ENCODE measurements at places on chromosomes 7 and 10.

DNA sequence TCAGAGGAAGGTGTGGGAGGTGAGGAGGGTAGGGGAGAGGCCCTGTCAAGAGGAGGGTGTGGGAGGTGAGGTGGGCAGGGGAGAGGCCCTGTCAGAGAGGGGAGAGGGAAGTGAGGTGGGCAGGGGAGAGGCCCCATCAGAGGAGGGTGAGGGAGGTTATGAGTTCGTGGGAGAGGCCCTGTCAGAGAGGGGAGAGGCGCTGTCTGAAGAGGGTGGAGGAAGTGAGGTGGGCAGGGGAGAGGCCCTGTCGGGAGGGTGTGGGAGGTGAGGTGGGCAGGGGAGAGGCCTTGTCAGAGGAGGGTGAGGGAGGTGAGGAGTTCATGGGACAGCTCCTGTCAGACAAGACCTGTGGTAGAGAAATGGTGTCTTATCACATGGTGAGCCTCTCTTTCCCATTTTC lies 74.4 kb downstream of the INPP5A start:
- no peak for DNase-seq

DNA sequence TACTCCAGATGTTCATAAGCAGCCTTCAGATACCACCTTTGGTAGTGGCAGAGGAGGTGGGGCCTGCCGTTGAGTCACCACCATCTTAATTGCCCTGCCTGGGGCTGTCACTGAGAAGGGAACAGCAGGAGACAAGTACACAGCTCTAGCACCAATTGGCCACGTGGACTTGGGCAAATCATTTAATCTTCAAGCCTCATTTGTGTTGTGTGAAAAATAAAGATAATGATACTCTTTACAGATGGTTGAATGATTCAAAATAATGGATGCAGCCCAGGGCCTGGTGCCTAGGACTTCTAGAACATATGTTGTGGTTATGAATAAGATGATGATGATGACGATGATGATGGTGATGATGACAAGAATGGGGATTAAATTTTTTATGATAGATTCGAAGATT lies 111.9 kb upstream of the ADAM12 start:
- no peak for DNase-seq

GRCh38 chr7:157495594-157495993 lies 158.8 kb downstream of the DNAJB6 start:
- no peak for DNase-seq

DNA sequence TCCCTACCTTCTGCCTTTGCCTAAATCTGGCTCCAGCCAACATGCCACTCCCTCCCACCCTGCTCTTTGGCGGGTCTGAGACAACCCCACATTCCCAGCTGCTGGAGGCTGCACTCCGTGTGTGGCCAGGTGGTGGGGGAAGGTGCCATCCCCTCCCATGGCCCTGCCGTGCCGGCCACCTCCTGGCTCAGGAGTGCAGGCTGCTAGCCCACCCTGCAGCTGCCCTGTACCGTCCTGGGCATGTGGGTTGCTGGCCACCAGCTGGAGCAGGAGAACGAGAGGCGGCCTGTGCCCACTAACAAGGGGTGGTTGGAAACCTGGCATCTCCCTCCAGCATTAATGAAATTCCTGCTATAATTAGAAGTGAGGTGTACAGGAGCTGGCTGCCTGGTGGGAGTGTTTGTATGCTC lies 97.6 kb downstream of the ZMIZ1 start:
- DNase-seq, result no peak

GRCh38 chr7:2990949-2991470 lies 52.7 kb downstream of the CARD11 start:
- no peak for DNase-seq

GRCh38 chr10:129719415-129719739 lies 244.7 kb downstream of the EBF3 start:
- DNase-seq, result no peak

GRCh38 chr7:132592231-132592920 lies 16.1 kb upstream of the PLXNA4 start:
- no peak for DNase-seq

GRCh38 chr7:78203042-78203720 lies 404.6 kb downstream of the PHTF2 start:
- DNase-seq, result no peak

- DNase-seq, result no peak
Measured at GRCh38 chr7:29412912-29413311, 150.7 kb upstream of the PRR15 start.

DNA sequence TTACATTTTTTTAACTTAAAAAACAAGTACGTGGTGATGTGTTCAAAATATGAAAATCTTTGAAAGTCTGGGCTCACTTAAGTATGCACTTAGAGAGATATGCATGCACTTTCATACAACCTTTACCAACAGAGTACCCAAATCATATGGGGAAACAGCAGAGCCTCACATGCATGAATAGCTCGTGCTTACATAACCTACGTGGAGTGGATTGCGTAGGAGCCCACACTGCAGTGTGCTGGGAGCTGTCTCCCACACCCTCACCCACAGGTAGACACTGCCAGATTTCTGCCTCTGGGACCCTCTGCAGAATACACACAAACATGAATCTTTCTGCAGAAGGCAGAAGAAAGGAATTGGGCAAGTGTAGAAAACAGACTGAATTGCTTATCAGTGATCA lies 581 bp downstream of the CLCN1 start:
- DNase-seq, result no peak

GRCh38 chr7:47150497-47151260 lies 431.2 kb downstream of the TNS3 start:
- DNase-seq, result no peak

GRCh38 chr7:86786376-86786775 lies 142.7 kb downstream of the GRM3 start:
- no peak for DNase-seq

DNA sequence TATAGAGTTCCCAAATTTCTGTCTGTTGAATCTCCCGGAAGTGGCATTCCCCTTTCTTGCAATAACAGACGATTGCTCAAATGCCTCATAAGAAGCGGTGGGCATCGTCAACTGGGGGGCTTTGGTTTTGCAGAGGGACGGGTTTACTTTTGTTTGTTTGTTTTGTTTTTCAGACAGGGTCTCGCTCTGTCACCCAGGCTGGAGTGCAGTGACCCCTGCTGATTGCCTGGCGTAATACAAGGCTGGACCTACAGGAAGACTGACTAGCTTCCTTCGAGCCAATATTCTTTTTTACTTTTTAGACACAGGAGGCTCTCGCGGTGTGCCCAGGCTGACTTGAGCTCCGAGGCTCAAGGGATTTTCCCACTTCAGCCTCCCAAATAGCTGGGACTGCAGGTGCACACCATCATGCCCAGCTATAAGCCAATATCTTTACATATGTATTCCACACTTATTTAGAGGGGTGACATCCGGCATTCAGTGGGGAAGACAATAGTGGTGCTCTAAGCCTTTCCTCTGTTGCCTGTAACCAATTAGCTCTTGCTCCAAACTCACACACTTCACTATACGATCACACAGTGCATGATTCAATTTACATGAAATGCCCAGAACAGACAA lies 58.1 kb downstream of the FHIP2A start:
- peak; percentile 46 for DNase-seq

DNA sequence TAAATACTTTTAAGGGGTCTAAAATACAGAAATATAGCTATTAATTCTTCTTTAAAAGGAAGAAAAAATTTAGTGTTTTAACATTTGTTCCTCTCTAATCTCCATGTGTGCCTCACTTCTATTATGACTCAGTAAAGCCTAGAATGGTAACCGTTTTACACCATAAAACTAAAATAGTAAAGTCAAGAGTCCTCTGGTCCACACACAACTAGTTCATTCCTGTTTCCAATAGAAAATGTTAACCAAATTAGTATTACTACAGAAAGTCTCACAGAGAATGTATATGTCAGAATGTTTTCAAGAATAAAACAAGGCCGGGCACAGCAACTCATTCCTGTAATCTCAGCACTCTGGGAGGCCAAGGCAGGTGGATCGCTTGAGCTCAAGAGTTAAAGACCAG lies 55.8 kb downstream of the CNOT4 start:
- no peak for DNase-seq

DNA sequence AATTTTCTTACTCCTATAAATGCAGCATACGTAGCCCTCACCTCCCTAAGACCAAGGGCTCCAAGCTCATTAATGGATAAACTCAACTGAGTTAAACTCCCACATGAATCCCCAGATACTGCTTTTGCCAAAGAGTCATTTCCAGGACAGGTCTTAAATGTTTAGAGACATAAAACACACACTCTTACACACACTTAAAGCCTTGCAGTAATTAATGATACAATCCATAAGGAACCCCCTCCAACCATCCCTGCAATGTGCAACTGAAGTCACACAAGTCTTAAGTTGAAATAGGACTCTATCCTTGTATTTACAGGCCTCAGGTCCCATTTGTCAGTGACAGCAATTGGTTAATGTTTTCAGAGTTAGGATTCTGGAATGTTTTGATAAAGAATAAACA lies 194.1 kb downstream of the FANK1 start:
- DNase-seq, result no peak

DNA sequence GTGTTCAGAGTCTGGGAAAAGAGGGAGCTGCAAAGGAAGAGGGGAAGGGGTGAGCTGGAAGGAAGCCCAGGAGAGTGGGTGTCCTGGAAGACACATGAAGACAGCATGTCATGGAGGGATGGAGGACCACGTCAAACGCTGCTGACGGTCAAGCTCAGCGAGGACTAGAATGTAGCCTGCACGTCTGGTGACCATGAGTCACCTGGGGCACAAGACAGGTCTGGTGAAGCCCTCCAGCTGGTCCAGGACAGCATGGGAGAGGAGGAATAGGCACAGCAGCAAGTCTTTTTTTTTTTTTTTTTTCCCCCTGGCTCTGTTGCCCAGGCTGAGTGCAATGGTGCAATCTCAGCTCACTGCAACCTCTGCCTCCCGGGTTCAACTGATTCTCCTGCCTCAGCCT lies 19.6 kb upstream of the AMZ1 start:
- peak; percentile 51 for DNase-seq

DNA sequence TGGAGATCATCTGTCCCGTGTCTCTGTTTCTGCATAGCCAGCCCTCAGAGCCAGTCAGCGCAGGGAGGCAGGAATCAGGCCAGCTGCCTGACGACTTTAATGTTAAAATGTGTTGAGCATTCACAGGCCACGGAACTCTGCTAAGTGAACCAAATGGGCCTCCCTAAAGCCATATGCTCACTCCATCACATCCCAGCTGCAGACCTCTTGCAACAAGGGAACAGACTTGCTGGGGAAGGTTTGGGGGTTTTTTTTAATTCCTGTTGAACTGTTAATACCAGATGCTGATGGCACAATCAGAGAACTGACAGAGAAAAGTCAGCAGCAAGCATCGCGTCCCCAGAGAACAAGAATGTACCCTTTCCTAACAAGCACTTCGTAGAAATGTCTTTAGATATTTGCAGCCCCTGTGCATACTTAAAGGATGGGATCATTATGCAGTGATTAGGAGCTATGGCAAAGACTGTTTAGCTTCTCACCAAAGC lies 900.4 kb upstream of the AUTS2 start:
- no peak for DNase-seq

- no peak for DNase-seq
Measured at GRCh38 chr7:38545977-38546376, 85.2 kb downstream of the AMPH start.

DNA sequence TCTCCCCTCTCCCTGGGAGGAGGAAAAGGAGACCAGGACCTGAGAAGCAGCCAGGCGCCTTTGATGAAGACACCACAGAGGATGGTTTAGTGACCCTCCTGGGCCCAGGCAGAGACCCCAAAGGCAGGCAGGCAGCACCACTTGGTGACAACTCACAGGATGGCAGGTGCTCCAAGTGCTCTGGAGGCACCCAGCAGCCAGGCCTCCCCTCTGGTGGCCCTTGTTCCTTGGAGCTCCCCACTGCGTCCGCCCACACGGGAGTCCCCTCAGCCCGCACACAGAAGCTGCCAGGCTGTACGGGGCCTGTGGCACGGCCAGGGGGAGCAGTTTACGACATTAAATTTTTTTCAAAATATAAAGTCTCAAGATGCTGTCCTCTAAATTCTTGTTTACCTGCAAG lies 607.1 kb upstream of the FOXK1 start:
- DNase-seq, result no peak

DNA sequence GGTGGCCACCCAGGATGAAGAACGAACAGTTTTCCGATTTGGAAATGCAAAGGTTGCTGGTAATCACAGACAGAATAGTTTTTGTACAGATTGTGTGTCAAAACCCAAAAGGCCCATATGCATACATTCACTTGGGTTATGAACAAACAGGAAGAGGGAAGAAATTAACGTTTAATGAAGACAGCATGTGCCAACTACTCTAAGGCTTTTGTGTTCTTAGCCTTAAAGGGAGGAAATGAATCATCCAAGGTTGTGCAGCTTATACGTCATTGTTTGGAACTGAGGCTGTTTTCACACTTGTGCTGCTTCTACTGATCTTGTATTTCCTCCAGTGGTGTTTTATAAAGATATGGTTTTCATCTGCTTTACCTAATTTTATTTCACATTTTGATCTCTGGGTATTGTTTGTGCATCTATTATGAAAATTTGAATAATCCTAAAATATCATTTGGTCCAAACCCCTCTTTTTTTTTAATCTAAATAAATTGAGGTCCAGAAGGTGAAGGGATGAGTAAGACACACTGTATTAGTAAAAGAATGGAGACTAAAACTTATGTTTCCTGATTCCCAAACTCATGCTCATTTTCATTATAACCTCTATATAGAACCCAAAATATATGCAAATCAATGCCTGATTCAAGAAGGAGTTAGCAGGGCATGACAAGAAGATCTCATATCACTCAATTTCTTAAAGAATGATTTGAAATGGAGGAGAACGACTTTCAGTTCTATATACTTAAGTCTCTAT lies 373.1 kb downstream of the THSD7A start:
- DNase-seq, result peak; percentile 78

DNA sequence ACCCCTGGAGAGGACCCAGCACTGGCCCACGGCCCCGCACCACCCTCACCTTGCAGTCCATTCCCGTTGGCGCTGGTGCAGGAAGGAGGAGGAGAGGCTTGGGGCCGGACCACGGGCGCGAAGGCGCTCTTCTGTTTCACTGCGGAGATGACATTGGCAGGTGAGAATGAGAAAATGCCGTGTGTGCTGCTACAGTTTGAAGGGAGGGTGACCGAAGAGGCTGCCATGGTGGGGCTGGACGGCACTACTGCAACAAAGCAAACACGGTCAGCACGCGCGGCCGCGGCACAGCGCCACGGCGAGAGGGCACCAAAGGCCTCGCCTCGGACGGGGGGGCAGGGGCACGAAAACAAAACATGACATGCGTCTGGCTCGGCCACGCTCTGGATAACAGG lies 123.9 kb downstream of the EBF3 start:
- no peak for DNase-seq

GRCh38 chr7:67484244-67484751 lies 487.7 kb downstream of the TYW1 start:
- peak; percentile 64 for DNase-seq

DNA sequence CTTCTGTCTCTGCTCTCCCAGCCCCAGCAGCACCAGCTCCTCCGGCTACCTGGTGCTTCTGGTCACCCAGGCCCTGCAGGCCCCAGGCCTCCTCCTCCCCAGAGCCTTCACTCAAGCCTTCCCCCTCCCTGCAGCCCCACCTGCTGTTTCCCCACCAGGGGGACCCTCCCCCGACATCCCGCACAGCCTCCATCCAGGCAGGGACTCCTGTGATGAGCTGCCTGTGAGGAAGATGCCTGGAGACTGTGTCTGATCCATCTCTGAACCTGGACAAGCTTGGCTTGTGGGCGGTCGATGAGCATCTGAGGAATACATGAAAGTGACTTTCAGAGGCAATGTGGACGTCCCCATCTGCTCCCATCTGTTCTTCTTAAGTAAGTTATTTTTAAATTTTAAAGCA lies 45.0 kb downstream of the RAMP3 start:
- no peak for DNase-seq
